Stimulated activated CD8-positive, alpha-beta memory T cell treated with anti-CD3 and anti-CD28 coated beads, Interleukin-15, amount 100 ng/mL, for 48 hours (primary cell): ENCODE measurements at places on chromosomes 1 and 21.

DNA sequence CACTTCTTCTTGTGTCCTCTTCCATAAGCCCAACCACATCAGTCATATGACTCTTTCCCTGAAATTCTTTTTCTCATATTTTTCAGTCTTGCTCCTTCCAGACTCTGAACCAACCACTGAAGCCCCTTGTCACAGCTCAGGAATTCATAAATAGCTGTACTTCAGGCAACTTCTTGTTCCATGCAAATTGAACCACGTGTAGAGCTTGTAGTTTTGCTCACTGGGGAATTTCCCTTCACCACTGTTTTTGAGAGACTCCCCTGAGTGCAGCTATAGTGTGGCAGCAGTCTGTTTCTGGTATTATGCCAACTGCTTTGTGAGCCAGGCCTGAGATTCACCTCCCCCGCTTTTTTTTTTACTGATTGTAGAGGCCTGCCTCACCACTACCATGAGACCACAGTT is 150.3 kb upstream of the SPAG17 start:
- no peak for DNase-seq

DNA sequence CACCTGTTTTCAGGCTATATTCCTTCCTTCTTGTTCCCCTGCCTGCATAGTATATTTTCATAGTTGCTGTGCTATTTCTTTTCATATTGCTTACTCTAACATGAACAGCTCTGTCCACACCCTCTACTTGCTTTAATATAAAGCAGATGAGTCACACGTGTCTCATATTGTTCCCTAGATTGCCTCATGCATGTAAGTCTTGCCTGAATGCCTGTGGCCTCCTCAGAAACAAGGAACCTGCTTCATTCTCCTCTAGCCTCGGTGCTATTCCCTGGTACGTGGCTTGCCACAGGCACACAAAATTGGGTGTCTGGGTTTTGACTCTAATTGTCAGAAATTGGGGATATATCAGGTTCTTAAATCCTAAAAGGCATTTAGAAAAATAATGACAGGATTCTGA is 16.5 kb upstream of the PKP1 start:
- DNase-seq, result no peak

- DNase-seq, result no peak
Observed at GRCh38 chr21:20968391-20968790, 29.8 kb upstream of the NCAM2 start.

DNA sequence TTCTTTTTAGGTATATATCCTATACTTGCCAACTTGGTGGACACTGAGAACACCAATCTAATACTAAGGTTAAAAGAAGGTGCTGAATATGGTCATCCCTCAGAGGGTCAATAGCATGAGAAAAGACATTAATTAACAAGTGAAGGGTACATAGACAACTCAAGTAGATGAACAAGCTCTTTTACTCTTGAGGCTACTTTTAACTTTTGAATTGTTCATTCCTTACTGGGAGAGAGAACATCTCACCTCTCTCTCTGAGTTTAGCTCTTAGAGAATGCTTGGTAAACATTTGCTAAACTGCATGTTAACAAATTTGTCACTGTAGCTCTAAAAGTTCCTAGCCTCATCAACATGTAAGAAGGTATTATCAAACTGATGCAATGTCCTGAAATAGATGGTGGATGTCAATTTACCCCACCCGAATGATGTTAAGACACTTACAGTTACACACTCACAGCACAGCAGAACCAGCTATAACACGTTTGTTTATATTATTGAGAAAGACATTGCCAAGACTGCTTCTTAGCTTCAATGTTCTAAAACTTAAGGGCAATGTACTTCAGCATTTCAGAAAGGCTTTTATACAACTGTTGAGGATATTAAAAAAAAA is 35.9 kb downstream of the HEATR1 start:
- no peak for DNase-seq

GRCh38 chr1:176802316-176802715 is 339.3 kb downstream of the PAPPA2 start:
- no peak for DNase-seq

DNA sequence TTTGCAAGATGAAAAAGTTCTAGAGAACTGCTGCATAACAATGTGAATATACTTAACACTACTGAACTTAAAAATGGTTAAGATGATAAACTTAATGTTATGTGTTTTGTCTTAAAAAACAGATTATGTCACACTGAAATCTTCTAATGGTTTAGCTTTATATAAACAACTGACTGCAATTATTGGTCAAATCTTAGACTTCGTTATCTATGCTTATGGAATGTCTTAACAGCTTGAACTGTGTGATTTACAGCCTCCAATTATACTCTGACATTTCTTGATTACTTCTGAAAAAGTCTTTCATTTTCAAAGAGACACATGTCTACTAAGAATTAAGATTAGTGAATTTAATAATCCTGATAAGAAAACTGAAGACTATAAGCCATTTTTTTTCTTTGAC is 71.1 kb downstream of the ZSWIM5 start:
- no peak for DNase-seq

GRCh38 chr1:68220420-68220819 is 11.9 kb downstream of the WLS start:
- DNase-seq, result no peak

GRCh38 chr1:69498711-69499110 is 69.0 kb upstream of the LRRC7 start:
- no peak for DNase-seq

GRCh38 chr1:32895325-32896215 is 5.6 kb downstream of the TMEM54 start:
- no peak for DNase-seq

DNA sequence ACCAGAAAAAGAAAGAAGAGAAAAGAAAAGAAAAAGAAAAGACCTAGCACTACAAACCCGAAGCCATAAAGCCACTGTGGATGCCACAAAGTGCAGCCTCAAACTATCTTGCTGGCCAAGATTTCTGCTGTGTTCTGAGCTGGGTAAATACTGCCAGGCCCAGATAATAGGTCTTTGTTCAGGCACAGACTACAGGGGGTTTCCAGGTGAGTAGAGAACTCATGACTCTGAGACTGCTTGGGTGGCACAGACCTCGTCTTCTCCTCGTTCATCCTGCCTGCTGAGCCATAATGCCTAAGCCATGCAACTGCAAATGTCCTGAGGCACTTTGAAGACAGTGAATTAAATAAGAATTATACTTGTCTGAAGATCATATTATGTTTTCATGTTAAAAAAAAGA is 651.8 kb downstream of the LMO4 start:
- no peak for DNase-seq

- no peak for DNase-seq
Observed at GRCh38 chr21:35127851-35128250, 78.7 kb upstream of the RUNX1 start.
